Progenitor cell of endocrine pancreas (in vitro differentiated cells): ENCODE measurements at places on chromosomes 3 and 15.

DNA sequence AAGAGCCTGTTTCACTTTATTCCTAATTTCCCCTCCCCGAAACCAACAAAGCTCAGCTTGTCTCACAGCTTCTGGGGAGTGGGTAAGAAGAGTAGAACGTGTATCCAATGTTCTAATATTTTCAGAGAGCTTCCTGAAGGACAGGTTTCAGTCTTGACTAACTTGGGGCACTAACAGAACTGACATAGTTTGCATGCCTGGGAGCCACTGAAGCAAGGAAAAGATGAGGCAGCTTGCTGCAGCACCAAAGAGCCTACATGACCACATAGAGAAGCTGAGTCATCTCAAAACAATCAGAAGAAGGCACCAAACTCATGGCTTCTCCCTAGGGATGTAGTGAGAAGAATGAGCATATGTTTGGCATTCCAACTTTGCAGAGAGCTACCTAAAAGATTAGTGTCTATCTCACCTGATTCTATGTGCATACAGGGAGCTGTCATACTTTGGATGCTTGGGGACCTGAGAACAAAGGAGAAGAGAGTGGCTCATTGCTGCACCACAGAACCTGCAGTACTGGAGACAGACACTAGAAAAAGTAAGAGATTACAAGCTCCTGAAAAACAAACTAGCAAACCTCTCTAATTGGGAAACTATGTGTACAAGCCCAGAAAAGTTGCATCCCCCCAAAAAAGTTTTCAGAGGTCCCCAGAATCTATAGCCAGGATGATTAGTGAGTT is 86.9 kb downstream of the DCLK3 start:
- no peak for DNase-seq

DNA sequence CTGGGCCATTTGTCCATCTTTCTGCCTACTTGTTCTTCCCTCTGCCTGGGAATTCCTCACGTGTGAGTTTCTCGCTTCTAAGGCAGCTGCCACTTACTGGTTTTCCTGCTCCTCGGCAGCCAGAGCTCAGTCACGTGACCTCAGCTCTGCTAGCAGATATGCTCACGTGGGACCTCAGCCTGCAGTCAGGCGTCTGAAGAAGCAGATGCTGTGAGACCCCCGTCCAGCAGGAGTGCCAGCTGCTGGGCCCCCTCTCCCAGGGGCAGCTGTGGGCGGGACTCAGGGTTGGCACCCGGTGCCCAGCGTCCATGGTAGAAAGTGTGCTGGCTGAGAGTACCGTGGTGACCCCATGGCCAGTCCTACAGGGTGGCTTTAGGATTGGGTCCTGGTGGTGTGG is 161.3 kb upstream of the TLE3 start:
- no peak for DNase-seq

DNA sequence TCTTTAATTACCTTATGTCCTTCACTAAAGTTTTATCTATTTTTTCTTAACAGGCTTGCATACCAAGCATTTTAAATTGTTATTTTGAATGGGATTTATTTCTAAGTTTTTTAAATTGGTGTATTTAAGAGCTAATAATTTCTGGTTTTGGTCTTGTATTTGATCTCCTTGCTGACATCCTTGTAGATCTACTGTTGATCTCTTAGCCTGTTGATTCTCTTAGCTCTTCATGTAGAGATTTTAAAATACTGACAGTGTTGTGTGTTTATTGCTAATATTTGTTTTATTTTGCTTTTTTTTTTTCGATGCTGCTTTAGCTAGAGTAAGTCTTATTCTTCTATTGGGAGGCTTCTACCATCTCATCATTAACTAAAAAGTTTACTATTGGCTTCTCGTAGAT is 65.5 kb downstream of the PLCL2 start:
- DNase-seq = no peak

GRCh38 chr3:58474348-58474911 is 17.5 kb upstream of the KCTD6 start:
- DNase-seq = no peak

- no peak for DNase-seq
These were observed 23.5 kb downstream of the COLQ start for GRCh38 chr3:15497964-15498363.

GRCh38 chr3:99808163-99808794 is 9.4 kb upstream of the CMSS1 start:
- peak; percentile 43 for DNase-seq

GRCh38 chr3:4843619-4844018 is 135.6 kb upstream of the BHLHE40 start:
- DNase-seq = no peak

DNA sequence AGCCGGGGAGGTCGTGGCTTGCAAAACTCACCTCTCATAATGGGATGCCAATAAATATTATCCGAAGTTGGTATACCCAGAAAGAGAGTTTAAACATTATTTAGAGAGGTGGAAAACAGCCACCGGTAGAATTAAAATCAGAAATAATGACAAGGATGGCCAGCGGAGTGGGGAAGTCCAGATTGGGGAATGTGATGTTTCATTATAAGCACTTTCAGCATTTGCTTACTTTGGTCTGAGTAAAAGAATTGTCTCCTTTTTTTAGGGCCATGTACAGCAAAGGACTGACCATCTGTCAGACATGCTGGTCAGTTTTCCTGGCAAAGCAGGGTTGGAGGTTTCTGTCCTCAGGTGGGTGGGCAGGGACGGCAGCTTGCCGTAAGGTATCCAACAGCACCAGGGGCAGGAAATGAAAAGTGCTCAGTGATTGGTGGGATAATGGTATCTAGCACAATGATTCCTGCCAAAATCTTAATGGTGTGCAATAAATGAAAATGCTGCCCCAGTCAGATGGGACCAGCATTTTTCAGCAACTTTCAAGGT is 24.3 kb downstream of the APBA2 start:
- DNase-seq = no peak

DNA sequence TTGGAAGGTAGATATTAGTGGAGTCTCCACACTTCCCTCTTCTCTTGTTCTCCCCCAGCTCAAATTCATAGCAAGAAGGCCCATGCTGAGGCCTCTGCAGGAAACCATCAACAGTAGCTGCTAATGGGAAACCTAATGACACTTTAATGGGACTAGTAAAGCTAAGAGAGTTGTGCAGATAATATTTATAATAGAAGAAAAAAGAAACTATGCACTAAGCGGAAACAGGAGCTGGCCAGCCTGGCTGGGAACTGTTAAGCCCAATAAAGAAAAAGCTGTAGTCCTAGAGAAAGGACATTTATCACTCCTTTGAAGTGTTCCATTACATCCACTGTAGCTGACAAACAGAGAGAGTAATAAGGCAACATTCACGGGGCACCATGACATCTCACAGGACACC is 229.6 kb downstream of the IGSF11 start:
- no peak for DNase-seq

- DNase-seq = no peak
These were observed 13.2 kb downstream of the TKT start for GRCh38 chr3:53242642-53243041.

DNA sequence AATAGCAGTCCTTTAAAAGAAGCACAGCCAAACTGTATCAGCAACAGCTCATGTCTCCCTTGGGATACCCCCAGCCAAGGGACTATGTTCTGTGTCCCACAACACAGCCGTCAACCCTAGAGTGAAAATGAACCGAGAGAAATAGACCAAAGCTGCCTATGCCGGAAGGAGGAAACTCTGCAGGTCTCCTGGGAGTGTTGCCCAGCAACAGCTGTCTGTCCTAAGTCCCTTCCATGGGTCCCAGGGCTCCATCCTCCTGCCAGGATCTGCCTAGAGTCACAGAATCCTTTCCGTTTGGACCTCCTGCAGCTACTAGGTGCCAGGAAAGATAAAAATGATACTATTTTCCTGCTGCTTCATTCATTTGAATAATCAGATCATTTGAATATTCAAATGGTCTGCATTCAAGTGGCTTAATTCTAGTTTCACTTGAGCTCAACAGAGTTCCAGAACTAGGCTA is 53.1 kb downstream of the TRANK1 start:
- DNase-seq = no peak

DNA sequence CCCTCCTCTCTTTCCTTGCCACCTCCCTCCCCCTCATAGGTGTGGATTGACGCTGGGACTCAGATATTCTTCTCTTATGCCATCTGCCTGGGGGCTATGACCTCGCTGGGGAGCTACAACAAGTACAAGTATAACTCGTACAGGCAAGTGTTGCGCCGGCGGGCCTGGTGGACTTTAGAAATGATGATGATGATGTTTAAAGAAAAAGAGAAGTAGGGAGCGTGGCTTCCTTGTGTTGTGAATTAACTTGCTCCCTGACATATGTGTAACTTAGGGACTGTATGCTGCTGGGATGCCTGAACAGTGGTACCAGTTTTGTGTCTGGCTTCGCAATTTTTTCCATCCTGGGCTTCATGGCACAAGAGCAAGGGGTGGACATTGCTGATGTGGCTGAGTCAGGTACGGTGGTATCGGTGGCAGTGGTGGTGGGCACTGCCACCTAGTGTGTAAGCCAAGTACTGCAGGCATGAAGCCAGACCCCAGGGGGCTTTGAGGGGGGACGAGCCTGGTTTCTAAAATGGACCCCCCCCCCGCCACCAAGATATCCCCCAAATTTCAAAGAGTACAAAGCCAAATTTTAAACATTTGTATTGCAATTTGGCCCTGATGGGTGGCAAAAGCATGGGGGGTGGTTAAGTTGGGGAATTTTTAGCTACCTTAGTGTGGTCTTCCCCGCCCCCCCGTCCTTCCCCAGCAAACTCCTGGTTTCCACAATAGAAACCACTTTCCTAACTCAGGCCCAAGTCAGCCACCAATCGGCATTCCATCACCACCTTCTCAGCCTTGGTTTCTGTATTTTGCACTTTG is 65.6 kb downstream of the SLC6A6 start:
- peak; percentile 42 for DNase-seq

- no peak for DNase-seq
These were observed 40.7 kb upstream of the VILL start for GRCh38 chr3:37949866-37950265.

- DNase-seq = no peak
These were observed 86.1 kb downstream of the CCNL1 start for GRCh38 chr3:157073810-157074209.

- DNase-seq = no peak
These were observed 14.8 kb upstream of the TMPRSS7 start for GRCh38 chr3:112019716-112020115.

DNA sequence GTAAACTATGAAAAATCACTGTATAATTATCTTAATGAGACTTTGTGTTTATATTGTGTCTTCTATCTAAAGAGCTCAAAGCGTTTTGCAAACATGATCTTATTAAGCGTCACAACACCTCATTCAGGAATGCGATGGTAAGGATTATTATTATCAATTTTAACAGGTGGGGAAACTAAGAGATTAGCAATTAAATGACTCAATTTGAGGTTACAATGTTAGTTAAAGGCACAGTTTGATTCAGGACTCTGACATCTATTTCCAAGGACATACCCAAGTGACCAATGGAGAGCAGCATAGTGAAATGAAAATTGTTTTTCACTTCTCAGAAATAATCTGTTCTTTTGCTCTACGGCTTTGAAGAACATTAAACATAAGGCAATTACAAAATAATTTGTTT is 74.6 kb downstream of the FMN1 start:
- no peak for DNase-seq

DNA sequence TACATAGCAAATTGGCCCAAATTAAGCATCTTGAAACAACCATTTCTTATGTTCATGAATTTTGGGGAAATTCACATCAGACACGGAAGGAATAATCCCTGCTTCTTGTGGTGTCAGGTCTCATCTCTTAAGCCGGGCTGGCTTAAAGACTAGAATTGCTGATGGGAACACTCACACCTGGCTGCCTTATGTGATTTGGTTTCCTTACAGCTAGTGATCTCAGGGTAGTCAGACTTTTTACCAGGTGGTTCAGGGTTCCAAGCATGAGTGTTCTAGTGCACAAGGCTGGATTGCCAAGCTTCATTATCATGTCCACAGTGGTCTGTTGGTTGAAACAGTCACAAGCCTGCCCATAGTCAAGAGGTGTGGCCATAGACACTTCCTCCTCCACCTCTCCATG is 20.3 kb upstream of the CCNL1 start:
- DNase-seq = no peak

DNA sequence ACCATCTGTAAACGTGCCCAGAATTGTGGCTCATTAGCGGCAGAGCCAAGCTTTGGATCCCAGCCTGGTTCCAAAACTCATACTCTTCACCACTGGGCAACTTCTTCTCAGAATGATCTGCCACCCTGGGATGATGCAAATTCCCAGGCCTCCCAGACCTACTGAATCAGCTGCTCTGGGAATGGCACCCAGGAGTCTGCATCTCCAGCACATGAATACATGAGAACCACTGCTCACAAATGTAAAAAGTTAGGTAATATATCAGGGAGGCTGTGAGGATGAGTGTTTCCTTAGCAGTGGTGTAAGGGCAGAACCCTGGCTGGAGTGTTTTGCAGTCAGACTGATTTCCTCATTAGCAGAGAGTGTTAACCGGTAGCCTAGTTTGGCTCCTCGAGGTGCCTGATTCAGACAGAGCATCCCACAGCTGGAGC is 94.2 kb downstream of the LIPC start:
- DNase-seq = no peak

DNA sequence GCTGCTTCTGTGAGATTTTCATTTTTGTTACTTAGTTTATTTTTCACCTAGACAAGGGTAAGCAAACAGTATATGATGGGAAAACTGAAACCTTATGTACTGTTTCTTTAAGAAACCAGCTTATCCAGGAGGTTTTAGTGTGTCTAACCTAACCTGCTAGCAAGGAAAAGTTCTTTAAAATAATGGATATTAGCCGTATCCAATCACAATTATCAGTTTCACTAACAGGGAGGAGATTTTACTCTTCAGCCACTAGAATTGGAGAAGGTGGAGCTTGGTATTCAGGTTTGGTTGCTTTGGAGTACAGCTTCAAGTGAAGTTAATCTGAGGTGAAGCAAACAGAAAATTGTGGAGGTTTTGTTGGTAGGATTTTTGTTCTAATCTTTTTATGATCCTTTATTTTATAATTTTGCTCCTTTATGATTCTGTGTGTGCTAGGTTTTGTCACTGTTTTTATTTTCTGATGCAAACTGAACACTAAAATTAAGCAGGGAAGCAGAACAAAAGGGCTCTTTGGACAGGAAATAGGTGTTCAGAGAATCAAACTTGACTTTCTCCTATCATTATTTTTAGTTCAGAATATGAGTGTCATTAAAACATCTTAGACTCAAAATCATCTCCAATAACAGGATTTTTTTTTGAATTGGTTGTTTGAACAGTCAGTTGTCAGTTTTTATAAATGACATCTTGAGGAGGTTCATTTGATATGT is 13.0 kb downstream of the ZFAND6 start:
- no peak for DNase-seq

- DNase-seq = no peak
These were observed 52.9 kb downstream of the CLEC3B start for GRCh38 chr3:45078910-45079522.

GRCh38 chr3:103653996-103654395 is 1219.2 kb downstream of the ZPLD1 start:
- no peak for DNase-seq

DNA sequence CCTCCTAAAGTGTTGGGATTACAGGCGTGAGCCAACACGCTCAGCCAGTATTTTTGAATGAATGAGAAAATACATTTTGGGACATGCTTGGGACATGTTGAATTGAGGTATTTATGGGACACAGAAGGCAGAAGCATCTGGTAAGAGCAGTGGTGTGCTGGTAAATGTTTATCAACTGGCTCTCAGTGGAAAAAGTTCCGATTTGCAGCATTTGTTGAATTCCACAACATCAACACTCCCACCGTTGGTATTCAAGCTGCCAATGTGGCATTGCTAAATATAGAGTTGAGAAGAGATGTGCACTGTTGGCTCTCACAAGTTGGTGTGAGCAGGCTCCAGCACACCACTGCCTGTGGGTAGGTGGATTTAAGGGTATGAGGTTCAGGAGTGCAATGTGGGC is 35.8 kb upstream of the LRRFIP2 start:
- DNase-seq = no peak

- DNase-seq = no peak
These were observed 215.2 kb upstream of the PRICKLE2 start for GRCh38 chr3:64440498-64440897.
